ENCODE measurements at places on chromosomes 2 and 18.
A peak's percentile ranks its signal among the peaks of the same experiment; 100 is the strongest.

- peak; percentile 34 for DNase-seq
Observed at GRCh38 chr18:35740656-35741055, 159.1 kb downstream of the GALNT1 start.

DNA sequence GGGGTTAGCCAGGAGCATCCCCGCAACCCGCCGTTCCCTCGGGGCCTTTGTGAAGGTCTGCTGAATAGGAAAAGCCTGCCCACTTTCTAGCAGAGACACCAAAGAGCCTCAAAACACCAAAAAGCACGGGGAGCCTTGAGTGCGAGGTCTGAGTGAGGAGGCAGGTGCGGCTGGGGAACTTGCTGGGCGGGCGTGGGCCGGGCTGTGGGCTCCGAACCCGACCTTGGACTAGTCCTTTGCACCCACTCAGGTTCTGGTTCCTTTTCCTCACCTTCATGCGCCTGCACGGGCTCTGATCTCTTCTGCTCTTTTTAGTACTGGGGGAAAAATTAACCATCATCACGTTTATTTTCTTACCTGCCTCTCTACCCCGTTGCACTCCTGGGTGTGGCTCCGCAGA is 19.9 kb downstream of the APCDD1 start:
- DNase-seq, result no peak

DNA sequence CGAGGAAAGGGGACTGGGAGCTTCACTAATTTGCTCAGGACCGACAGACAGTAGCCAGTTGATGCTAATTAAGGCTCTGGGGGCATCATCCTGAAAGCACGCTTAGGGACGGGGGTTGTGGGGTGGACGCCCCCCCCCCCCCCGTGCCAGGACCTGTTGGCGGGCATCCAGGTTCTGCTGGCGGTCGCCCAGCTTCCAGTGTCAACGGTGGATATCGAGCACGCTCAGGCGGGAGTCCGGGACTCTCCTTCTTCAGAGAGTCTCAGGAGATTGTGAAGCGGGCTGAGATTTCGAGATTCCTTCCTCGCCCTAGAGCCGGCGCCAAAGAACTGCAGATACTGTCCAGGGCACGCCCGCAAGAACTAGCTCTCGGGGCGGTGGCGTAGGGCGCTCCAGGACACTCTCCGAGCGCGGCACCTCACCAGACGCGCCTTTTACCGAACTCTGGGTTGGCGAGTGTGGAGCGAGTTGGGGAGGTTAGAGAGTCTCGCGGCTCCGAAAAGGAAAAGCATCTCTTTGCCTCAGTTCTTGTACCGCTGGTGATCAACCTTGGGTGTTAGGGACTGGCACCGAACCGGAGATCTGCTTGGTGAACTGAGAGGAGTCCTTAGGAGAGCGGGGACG is 5.6 kb downstream of the RAX start:
- DNase-seq, result no peak

GRCh38 chr2:52343706-52344266 is 1311.9 kb upstream of the NRXN1 start:
- DNase-seq, result no peak

DNA sequence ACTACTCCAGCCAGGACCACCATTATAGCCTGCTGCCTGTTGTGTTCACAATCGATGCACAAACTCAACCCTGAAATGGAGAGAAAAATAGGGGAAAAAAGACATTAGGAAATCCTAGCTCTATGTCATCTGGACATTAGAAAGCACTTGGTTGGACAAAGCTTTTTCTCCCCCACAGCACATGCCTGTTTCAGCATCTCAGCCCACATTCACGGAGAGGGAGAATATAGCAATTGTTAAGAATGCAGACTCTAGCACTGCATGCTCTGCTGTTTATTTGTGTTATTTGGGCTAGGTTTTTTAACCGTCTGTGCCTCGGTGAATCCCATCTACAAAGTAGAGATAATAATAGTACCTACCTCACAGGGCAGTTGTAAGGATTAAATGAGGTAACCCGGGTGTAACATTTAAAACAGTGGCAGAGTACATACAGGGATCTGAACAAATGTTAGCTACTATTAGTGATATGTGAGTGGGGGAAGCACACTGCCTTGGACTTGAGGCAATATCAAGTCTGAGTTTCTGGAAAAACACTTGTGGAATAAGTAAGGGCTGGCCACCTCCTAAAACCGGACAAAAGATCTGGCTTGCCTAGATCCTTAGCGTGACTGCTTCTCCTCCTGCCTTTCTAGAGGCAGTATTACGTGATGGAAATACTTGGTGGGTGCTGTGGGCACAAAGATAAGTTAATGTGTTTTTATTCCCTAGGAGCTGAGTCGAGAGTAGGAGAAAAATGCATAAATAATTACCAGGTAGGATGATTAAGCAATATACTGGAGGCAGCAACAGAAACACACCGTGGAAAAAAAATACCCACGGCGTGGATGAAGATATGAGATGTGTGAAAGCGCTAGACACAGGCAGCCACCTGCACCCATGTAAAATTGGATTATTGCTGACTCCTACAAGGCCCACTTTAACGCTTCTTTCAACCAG is 1.0 kb upstream of the PPP1CB start:
- peak; percentile 66 for DNase-seq
